T1000 (cell line): ENCODE measurements at places on chromosomes 16 and 17.

DNA sequence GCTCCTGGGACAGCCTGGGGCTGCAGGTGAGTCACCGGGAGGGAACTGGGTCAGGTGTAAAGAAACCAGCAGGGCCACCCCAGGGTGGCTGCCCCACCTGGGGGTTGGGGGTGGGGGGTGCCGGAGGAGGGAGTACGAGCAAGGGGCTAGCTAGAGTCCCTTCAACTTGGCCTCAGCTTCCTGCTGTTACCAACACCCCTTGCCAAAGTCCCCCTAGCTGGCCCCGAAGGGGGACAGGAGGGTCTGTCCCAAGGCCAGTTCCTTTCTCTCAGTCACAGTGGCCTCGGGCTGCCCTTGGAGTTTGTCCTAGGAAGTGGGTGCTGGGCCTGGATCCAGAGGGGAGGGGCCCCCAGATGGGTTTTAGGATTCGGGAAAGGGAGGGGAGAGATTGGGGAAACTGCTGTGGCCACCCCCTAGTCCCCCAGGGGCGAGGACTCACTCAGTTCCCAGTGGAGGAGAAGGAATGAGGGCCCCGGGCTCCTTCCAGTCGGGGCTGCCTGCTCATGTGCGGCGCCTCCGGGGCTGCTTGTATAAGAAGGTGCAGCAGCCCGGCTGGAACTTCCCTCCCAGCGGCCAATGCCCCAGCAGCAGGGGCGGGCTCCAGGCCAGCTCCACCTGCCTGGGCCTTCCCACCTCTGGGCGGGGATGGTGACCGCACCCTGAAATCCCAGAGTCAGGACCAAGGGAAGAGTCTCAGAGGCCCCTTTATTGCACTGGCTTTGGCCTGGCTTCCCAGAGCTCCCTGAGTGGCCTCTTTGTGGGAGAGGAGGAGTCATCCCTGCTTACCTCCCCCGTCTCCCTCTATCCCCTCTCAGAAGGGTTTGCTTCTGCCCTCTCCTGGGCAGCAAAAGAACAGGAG, 7.3 kb downstream of the ARHGAP27 start:
- peak; percentile 79 for DNase-seq

- DNase-seq = no peak
Measured at GRCh38 chr17:53719229-53719628, 103.5 kb upstream of the KIF2B start.

GRCh38 chr17:31371511-31372097, 19.9 kb upstream of the RAB11FIP4 start:
- no peak for DNase-seq

GRCh38 chr16:68084504-68085258, 489 bp upstream of the NFATC3 start:
- peak; percentile 48 for DNase-seq

DNA sequence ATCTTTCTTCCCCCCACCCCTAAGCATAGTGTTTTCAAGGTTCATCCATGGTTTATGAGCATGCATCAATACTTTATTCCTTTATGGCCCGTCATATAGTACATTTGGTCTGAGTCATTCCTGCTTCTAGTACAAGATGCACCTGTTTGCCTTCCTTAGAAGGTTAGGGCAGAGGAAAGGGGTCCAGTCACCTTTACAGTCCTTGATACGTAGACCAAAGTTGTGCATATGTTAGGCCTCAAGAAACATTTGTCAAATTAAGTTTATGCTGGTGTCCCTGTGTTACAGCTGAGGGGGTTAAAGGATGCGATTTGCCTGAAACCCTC, 1.4 kb downstream of the CYB5D2 start:
- no peak for DNase-seq

- no peak for DNase-seq
Measured at GRCh38 chr16:54318941-54319340, 32.4 kb upstream of the IRX3 start.

- DNase-seq = no peak
Measured at GRCh38 chr17:31147507-31148202, 52.9 kb downstream of the NF1 start.

- DNase-seq = no peak
Measured at GRCh38 chr16:88339930-88340754, 42.6 kb upstream of the ZNF469 start.

DNA sequence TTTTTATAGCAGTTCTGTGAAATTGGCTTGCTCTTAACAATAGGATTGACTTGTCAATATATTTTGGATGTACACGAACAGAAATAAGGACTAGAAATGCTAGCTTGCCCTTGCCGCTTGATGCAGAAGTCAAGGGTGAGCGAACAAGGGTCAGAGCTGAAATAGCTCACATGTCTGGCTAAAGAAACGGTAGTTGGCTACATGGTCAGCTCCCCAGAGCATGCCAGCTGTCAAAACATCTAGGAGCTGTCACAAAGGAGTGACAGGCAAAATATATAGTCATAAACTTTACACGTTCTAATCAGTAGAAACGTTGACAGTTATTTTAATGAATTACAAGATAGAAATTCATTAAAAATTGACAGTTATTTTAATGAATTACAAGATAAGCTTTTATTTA, 2.9 kb upstream of the MEIOB start:
- DNase-seq = no peak

GRCh38 chr17:1713878-1714426, 3.8 kb upstream of the TLCD2 start:
- no peak for DNase-seq

GRCh38 chr16:86085161-86085611, 186.2 kb downstream of the IRF8 start:
- DNase-seq = no peak

DNA sequence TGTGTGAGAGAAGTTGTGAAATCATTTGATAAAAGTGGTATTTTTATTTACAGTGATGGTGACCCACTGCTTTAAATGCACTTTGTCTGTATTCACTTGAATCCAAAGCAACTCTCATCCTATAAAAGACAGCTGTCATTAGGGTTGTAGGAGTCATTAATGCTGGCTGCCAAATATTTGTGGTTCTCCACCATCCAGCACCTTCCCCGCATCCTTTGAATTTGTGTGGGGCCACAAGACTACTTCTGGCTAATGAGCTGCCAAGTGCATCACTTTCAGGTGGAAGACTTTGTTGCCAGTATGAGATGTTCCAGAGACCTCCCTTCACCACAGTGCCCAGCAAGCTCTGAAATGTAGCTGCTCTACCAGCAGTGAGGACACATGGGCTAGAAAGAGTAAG, 43.4 kb downstream of the CMTM3 start:
- no peak for DNase-seq

- no peak for DNase-seq
Measured at GRCh38 chr16:27243725-27244362, 24.7 kb downstream of the NSMCE1 start.

GRCh38 chr16:80623376-80623775, 82.6 kb downstream of the DYNLRB2 start:
- DNase-seq = no peak

GRCh38 chr16:66026787-66027330, 339.6 kb upstream of the CDH5 start:
- DNase-seq = no peak

DNA sequence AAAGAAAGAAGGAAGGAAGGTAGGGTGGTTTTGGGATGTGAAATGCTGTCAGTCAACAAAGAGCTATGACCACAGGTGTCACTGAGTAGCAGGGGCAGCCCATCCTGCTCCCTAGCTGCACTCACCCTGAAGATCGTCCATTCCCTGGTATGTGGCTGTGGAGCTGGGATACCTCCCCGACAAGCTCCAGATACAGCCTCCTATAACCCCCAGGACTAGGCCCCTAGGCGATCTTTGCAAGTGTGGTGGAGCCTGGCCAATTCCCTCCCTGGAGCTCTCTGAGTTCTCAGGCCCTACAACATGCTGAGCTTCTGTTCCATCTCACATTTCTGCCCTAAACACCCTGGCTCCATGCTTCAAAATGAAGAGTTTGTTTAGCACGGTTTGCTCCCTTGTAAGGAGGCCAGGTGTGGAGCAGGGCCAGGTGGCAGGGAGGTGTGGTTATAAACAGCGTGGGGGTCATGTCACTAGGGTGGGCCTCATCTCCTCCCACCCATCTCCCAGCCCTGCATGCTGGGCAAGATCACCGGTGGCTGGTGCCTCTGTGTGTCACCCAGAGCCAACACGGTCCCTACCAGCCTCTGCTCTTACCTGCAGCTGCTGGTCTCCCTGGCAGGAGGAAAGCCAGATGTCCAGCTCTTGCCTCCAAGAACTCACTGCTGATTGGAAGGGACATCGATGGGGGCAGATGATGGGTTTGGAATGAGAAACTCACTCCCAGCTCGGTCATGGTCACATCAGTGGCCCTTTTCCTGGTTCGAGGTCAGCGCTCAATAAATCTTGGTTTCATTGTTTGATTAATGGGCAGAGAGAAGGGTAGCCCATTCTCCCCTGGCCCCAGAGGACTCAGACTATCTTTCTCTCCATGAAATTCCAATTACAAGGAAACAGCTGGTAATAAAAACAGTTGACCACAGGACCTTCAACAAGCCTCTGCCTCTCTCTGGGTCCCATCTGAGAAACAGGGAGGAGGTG, 511.0 kb upstream of the CDH5 start:
- no peak for DNase-seq

- no peak for DNase-seq
Measured at GRCh38 chr17:63956296-63956920, 16.3 kb downstream of the SCN4A start.

GRCh38 chr16:1309888-1310831, 724 bp downstream of the UBE2I start:
- no peak for DNase-seq

DNA sequence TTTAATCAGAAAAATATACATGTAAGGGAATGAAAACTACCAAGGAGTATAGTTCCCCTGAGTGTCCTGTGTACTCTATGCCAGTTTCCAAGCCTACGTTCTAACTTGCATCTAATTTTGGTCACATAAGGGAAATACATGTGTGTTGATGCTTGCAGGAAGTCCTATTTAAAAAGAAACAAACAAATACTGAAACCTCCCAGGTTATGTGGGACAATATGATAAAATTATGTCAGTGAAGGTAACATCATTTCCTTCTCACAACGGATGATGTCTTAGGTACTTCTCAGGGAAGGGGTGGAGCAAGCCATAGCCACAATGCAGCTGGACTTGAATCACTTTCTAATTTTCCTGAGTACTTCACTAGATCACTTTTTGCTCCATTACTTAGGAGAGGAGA, 115.9 kb downstream of the ZFHX3 start:
- DNase-seq = no peak

DNA sequence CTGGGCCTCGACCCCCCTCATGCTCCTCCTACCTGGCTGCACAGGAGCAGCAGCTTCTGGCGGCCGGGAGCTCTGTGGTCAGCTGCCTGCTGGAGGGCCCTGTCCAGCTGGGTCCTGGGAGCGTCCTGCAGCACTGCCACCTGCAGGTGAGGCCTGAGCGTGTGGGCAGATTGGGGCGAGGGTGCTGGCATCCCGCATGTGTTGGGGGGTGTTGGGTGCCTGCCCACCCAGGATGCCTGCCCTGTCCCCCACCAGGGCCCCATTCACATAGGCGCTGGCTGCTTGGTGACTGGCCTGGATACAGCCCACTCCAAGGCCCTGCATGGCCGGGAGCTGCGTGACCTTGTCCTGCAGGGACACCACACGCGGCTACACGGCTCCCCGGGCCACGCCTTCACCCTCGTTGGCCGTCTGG, 16.5 kb downstream of the FCSK start:
- no peak for DNase-seq

- no peak for DNase-seq
Measured at GRCh38 chr16:50856991-50857390, 115.1 kb downstream of the CYLD start.

DNA sequence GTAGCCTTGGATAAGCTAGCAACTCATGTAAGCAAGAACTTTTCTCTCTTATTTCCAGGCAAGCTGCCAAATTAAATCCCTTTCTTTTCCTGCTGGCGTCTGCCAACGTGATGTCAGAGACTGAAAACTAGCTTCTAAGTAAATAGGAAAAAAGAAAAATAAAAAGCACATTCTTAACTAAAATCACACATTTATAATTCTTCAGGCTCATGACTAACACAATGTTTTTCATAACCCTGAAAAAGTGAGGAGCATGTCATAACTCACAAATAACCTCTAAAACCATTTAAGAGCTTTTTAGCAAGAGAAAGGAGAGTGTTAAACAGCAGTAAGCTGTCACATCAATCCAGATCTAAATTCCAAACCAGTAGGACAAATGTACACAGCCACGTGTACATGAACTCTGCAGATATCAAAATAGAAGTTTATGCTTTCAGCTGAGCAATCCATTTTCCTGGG, 110.0 kb downstream of the N4BP1 start:
- DNase-seq = no peak

DNA sequence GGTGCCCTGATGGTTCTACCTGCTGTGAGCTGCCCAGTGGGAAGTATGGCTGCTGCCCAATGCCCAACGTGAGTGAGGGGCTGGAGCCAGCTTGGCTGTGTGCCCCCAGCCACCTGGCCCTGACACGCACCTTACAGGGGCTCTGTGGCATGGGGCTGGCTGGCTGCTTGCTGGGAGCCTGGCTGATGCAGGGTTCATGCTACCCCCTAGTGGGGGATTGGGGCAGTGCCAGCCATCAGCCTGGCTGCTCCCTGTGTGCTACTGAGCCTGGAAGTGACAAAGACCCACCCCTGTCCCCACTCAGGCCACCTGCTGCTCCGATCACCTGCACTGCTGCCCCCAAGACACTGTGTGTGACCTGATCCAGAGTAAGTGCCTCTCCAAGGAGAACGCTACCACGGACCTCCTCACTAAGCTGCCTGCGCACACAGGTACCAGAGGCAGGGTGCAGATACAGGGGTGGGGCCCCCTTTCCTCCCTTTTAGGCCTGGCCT, 5.7 kb downstream of the GRN start:
- peak; percentile 29 for DNase-seq

DNA sequence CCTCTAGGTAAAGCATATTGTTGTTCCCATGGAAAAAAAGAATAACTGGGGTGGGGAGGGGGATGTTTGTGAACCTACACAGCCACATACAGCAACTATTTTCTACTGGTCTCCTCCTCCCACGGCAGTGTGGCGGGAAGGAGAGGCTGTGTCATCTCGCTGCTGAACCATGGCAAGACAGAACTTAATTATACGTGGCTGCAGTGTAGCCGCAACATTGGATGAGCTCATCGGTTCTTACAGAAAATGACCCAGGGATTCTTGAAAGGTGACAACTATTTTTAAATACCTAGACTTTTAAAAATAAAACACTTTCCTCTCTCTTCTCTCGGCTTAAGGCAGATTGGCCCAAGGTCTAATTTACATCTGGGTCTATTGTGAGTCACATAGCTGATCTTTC, 19.8 kb upstream of the TEKT3 start:
- DNase-seq = no peak

GRCh38 chr17:76704805-76705204, 6.0 kb downstream of the MXRA7 start:
- no peak for DNase-seq

DNA sequence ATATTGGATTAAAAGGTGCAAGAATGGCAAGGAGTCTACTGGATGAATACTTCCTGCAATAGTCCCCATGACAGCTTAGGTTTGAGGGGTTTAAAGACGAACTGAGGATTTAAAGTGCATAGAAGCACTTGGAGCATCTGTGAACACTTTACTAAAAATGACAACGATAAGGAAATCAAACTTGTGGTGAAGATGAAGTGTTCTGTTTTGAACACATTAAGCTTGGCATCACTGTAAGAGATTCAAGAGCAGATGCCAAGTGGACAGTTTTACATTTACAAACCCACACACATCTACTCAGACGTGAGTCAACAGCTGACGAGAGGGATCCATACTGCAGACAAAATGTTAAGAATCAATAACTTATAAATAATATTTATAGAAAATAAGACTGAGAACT, 918.7 kb downstream of the CDH11 start:
- no peak for DNase-seq

- DNase-seq = no peak
Measured at GRCh38 chr17:27504188-27504995, 48.1 kb downstream of the KSR1 start.

GRCh38 chr16:69321080-69321479, 9.3 kb downstream of the PDF start:
- DNase-seq = no peak

- no peak for DNase-seq
Measured at GRCh38 chr17:8151641-8152111, 528 bp downstream of the PER1 start.
